Chondrocyte (in vitro differentiated cells): ENCODE measurements at places on chromosomes 3 and 15.

- DNase-seq = no peak
Observed at GRCh38 chr3:58023531-58023930, 15.3 kb downstream of the FLNB start.

DNA sequence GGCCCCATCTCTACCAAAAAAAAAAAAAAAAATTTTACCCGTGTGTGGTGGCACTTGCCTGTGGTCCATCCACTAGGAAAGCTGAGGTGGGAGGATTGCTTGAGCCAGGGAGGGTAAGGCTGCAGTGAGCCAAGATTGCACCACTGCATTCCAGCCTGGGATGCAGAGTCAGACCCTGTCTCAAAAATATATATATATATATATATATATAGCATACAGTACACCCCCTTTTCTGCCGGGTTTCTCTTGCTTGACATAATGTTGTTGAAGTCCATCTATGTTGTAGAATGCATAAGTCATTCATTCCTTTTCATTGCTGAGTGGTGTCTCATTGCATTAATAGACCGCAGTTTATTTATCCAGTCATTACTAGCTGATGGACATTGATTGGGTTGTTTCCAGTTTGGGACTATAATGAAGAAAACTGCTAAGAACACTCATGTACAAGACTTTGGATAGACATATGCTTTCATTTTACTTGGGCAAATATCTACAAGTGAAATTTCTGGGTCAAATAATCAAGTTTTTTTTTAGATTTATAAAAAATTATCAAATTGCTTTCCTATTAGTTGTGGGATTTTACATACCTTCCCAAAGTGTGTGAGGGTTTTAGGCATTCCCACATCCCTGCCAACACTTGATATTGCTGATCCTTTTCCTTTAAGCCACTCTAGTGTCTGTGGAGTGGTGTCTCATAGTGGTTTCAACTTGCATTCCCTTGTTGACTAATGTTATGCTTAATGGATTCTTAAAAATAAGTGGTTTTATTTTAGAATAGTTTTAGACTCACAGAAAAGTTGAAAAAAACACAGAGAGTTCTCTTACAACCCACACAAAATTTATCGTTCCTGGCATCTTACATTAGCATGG, 2.1 kb upstream of the PRR20G start:
- DNase-seq = no peak

DNA sequence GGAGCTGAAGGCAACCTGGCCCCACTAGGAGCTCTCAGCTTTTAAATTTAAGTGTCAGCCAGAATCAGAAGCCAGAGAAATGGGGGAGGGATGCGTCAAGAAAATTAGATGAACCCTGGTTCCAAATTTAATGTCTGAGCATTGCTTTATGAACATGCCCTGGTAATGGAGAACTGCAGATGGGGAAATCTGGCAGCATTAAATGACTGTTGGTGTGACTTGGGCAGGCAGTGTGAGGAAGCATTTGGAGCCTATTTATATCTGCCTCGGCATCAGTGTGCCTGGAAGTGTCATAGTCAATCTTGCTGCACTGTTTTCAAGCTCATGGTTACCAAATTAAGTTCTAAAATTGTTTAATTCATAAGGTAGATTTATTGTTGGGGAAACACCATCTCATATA, 29.0 kb downstream of the NME9 start:
- DNase-seq = no peak

- no peak for DNase-seq
Observed at GRCh38 chr3:108085370-108085769, 5.5 kb downstream of the CD47 start.

- DNase-seq = no peak
Observed at GRCh38 chr15:69767191-69767590, 314.6 kb downstream of the RPLP1 start.

DNA sequence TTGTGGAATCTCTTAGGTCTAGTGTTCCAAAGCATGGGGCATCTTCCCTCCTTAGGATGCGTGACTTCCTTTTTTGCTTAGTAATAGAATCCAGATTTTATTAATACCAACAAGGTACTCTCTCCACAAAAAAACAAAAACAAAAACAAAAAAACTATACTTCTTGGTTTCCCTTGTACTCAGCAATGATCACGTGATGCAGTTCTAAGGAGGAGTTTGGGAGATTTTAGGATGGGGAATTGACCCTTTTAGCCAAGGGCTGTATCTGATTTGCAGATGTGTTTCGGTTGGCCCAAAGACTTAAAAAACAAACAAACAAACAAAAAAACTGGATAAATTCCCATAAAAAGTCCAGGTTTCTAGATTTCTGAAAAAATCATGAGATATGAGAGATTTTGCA, 12.6 kb upstream of the TMEM108 start:
- DNase-seq = no peak

DNA sequence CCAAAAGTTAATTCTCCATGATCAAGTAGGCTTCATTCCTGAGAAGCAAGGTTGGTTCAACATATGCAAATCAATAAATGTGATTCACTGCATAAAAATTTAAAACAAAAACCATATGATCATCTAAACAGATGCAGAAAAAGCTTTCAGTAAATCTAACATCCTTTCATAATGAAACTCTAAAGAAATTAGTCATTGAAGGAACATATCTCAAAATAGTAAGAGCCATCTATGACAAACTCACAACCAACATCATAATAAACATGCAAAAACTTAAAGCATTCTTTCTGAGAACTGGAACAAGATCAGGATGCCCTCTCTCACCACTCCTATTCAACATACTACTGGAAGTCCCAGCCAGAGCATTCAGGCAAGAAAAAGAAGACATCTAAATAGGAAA, 254.1 kb downstream of the AGBL1 start:
- DNase-seq = no peak

DNA sequence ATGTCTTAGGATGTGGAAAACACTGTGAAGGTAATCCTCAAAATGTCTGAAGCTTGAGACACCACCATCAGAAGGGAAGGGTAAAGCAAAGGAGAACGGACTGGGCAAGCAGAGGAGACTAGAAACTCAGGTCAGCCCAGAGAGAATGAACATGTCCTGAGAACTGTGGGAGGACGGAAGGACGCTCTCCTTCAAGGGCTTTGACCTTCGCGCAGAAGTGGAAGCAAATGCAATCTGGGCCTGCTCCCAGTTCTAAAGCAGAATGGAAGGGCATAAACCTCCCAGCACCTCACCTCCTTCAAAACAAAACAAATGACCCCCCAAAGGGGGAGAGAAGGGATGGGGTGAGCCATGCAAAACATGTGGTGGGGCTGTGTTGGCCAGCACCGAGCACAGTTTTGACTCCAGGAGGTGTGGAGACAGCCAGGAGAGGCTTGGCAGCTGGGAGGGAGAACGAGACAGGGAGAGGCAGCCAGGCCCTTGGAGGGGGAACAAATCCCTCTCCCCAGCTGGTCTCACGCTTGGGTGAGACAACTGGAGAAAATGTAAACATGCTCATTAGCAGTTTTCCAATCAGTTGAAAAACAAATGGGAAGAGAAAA, 222.4 kb upstream of the WNT5A start:
- DNase-seq = no peak

DNA sequence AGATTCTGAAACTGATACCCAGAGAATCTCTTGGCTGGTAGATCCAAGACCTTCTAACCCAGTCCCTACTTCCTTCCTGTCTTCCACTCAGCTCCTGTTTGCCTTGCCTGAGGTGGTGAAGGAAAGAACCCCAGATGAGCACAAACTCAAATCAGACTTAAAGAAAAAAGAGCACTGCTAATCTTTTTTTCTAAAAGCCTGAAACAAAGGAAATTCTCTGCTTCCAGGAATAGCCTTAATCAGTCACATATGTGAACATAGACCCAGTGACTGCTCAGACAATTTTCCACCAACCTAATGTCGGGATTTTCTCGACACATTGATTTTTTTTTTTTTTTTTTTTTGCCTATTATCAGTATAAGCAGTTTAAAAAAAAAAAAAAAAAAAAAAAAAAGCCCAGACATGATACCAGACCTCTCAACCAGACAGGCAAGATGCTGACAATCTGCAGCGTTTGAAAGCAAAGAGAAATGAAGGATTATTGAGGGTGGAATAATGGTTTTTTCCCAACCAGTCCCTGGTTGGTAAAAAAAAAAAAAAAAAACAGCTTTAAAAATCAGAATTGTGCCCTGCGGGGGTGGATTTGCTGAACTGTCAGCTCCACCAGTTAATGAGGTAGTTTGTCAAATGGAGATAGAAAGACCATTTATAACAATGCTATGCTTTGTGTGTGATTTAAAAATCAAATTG, 256.8 kb upstream of the RARB start:
- no peak for DNase-seq

DNA sequence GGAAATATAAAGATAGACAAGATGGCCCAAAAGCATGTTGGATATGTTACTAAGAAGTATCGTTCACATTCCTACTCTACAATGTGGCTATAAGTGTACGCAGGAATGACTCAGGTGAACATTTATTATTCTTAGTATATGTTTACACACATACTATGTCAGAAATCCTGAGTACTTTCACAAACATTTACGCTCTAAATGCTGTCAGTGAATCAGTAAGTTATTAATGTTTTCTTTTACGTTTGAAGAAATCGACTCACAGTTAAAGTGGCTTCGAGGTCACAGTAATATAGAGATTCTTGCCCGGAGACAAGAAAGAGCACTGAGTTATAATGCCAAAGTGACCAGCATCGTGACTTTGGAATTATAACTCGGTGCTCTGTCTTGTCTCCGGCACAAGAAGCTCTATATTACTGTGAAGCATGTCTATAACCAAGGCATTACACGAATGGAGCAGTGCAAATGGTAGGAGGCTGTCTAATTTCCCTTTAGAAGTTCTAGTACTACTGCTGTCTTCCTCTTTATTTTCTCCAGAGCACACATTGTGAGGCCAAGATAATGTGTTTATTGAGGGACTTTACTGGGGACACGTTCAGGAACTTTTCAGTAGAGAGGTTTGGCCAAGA, 61.8 kb upstream of the P3H2 start:
- DNase-seq = no peak

GRCh38 chr3:190543671-190544070, 29.8 kb downstream of the IL1RAP start:
- DNase-seq = no peak

DNA sequence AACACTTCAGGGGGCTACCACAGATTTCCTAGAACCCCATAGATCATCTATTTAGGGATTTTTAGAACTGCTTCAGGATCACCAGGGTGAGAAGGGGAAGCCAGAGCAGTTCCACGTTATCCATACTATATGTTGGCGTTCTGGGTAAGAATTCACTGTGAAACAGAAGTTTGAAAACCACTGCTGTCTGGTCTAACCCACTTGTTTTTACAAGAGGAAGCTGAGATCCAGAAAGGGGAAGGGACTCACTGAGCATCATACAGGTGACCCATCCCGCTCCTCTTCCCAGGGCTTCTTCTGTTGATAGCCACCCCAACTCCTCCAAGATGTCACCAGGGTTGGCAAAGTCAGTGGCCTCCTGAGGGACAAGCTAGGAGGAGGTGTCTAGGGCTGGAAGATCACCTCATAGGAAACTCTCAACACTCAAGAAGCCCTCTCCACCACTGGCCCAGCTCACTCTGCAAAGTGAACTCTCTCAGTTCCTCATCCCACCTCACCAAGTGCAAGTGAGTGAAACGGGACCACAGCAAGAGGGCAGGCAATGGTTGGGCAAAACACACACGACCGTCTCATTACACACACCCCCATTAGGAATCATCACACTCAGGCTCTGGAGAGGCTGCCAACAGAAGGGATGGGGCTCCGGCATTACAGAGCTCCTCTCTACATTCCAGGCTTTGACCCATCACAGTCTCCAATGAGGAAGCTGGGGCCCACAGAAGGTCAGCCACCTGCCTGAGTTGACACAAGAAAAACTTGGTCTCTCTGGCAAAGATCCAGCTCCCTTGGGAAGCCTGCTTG, 1.8 kb downstream of the DAPK2 start:
- DNase-seq = no peak

DNA sequence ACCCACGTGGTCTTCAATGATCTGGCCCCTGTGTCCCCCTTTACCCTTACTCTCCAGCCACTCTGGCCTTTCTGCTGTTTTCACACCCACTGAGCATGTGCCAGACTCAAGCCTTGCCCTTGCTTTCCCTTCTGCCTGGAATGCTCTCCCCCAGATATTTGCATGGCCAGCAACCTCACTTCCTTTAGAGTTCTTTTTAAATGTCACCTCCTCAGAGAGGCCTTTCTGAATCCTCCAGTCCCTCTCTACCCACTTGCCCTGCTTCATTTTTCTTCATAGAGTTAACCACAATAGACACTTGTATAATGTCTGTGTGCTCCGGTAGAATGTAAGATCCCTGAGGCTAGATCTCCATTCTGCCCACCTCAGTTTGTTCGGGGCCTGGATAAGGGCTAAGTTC, 39.4 kb upstream of the TIPARP start:
- no peak for DNase-seq

DNA sequence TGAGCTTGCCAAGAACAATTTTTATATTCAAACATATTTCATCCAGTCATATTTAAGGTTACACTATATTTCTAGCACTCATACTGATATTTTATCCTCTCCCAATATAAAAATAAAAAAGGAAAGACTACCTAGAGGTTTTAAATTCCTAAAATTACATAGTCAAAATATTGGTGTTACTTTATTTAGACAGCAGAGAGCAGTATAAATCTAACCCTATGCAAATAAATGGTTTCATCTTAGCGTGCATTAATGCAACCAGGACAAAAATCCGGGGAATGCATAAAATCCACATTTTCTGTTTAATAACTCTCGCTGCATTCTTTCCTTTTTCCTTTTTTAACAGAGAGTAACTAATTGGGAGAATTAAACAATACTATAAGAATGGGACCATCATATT, 1447.4 kb upstream of the ALCAM start:
- no peak for DNase-seq

DNA sequence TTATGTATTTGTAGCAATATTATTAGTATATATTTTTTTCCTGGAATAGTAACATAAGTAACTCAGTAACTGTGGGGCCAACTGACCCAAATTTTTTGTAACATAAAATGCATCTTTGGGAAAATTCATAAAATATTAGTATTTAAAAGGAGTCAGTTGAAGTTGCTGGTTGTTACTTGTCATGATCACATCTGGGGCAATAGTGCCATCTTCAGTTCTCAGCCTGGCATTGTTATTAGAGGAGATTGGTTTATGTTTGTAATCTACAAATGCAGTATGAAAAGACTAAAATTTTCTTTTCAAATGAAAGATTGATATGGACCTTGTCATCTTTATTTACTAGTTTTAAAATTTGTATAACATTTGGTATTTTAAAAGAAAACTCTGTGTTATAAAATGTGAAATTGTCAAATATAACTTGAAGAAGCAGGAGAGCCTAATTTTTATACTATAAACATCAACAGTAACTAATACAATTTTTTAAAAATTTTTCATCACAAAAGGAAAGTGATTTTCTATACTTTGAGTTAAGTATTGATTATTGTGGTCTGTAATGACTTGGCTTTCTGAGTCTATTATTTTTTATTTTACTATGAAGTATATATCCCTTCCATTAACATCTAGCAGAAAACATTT, 38.8 kb upstream of the MLF1 start:
- no peak for DNase-seq
